ENCODE measurements at places on chromosomes 5 and 9.

GRCh38 chr5:15137414-15137813 lies 265.8 kb upstream of the ANKH start:
- no peak for DNase-seq

DNA sequence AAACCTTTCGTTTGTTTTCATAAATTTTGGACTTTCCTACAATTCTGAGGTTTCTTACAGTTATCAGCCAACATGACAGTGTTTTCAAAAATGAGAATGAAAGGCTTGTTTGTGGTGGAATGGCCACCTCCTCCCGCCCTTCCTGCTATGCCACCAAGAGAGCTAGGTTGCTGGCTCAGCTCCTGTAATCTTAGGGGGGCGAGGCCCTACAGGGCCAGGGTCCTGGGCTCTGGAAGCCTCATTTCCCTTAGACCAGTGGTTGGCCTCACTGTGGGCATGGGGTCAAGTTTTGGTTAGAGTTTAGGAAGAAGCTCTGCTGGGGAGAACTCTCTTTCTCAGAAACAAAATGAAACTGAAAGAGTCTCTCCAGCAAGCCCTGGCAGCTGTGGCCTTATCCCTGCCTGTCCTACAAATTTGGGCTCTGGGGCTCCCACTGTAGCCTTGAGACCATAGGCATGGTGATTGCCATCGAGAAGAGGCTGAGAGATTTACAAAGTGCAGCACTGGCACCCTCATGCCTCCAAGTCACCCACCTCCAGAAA lies 66.2 kb downstream of the IRX1 start:
- no peak for DNase-seq

DNA sequence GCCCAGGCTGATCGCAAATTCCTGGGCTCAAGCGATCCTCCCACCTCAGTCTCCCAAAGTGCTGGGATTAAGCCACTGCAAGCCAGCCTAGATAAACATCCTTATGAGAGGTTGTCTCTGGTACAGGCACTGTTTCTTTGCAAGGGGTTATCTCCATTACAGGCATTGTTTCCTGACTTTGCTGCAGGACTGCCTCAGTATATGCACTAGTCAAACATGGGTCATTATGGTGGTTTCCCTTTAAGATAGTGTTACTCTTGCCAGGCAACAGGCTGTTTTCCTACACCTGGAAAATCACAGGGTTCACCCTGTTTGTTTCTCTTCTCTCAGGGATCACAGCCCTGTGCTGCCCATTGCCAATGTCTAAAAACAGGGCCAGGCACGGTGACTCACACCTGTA lies 7.8 kb upstream of the CLTB start:
- no peak for DNase-seq

GRCh38 chr9:37622462-37622861 lies 28.3 kb upstream of the FRMPD1 start:
- no peak for DNase-seq

- DNase-seq: no peak
These were observed 12.4 kb downstream of the NR6A1 start for GRCh38 chr9:124758691-124759090.

DNA sequence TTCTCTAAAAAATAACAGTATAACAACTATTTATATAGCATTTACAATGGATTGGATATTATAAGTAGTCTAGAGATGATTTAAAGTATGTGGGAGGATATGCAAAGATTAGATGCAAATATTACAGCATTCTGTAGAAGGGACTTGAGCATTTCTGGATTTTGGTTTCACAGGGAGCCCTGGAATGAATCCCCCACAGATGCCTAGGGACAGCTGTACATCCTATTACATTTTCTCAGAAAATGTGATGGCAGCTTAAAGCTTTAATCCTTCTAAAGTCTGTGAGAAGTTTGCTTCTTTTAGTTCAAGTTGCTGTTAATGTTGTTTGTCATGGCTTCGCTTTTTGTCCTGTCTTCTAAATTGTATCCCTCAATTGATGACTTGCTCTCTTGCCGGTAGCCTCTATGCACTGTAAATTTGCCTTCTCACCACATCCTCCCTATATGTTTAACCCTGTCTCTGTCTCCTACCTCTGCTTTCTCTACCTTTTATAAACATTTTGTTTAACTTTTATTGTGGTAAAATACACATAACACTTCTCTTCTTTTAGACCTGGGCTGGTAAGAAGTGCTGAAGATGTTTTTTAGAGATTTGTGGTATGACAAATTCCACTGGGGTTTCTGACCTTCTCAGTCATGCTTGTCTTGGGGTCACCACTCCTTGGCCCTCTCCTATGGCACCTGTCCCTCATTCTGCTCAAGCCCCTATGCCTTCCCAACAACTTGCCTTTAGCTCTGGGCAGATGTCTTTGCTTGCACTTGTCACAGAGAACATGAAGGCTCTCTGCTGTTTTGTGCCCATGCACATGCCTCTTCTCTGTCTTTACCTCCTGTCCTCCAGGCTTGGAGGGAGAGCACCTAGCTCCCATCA lies 37.9 kb downstream of the LNPEP start:
- no peak for DNase-seq

- DNase-seq: no peak
These were observed 190.1 kb downstream of the CWC27 start for GRCh38 chr5:64958757-64959391.
